ENCODE measurements at places on chromosomes 4 and X.

DNA sequence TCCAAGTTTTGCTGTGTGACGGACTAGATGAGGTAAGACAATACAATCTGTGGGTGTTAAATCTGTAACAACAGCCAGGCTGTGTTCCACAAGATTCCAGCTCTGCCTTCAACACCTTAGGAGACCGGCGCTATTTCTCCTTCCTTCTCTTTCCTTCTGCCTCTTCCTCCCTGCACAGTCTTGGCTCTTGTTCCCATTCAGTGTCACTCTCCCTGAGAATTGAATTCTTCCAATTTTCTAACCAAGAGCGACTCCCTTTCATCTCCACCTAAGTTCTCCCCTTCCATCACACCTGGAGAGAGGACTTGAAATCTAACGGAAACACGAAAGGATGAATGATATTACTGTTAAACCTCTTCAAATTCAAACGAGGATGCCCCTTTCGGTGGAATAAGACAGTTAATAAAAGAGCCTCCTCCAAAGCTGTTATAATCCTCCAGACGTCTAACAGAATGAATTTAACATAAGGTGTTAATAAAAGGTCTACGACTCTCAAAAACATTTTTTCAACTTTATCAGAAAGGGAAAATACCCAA, 2.7 kb downstream of the EPHA5 start:
- no peak for DNase-seq

GRCh38 chrX:44775726-44776125, 68.1 kb upstream of the DUSP21 start:
- no peak for DNase-seq

GRCh38 chr4:6888506-6889071, 21.0 kb upstream of the TBC1D14 start:
- DNase-seq, result no peak

- DNase-seq, result no peak
Observed at GRCh38 chr4:10587697-10588096, 96.9 kb downstream of the CLNK start.

GRCh38 chrX:138897621-138898492, 186.3 kb upstream of the FGF13 start:
- DNase-seq, result no peak

- no peak for DNase-seq
Observed at GRCh38 chrX:103343105-103343504, 13.1 kb downstream of the TCEAL7 start.

GRCh38 chr4:34723605-34724004, 1520.7 kb downstream of the ARAP2 start:
- DNase-seq, result no peak

DNA sequence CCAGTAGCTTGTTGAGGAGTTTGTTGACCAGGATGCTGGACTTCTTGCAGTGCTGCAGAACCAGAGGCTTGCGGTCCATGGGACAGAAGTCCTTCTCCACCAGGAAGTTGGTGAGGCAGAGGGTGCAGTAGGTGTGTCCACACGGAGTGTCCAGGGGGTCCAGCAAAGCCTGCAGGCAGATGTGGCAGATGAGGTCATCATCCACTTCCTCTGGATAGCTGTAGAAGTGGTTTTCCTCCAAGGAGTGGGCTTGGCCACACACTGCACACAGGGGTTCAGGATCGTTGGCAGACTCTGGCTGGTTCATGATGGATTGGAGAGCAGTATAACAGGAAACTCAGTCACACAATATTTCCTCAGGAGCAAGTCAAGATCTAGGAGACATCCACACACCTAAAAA, 17.6 kb downstream of the LNX1 start:
- no peak for DNase-seq

DNA sequence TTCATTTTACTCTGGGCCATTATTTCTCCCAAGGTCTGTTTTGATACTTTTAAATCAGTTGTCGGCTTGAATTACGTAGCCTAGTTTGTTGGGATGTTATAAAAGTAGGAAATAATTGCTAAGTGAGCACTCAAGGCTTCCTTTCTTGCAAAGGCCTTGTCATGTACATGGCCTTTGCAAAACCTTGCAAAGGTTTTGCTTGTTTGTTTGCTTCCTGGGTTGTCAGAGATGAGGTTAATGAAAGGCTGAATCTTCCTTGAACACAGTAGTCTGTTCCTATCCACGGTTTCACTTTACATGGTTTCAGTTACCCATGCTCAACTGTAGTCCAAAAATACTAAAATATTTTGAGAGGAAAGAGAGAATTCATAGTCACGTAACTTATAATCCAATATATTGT, 113.5 kb downstream of the NAA11 start:
- DNase-seq, result no peak

DNA sequence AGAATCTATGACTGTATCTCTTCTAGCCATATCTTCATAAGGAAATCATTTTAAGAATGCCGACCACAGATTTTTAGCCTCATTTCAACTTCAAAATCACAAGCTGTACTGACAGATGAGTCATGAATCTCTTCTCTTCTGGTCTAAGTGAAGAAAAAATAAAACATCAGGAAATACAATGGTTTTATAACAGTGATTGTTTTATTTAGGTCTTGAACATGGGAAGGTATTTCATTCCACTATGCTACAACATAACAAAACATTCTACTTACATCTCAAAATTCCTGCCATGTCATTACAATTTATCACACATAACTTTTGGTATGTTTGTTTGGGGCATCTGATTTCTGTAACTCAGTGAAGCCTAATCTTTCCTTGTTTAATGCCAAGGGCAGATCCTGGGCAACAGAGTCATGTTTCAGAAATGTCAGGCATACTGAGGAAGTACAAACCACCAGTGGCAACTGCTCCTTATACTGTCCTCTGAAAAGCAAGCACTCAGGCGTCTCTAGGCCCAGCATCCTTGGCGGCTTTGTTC, 325.0 kb downstream of the PDHA2 start:
- no peak for DNase-seq

DNA sequence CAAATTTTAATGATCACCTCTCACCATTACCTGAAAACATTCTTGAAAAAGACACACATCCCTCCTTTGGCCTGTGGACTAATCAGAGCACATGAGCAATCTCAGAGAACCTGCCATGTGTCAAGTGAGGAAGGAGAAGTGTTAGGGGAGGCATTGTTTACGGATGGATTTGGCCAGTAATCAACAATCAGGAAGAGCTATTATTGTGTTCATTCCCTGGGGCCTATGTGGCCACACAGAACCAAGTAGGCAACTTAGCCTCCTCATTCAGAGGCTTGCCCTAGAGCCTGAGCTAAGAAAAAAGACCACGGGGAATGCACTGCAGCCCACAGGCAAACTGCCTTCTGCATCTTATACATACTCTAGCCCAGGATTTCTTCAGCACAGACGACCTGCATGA, 40.6 kb upstream of the DOCK11 start:
- no peak for DNase-seq

- no peak for DNase-seq
Observed at GRCh38 chr4:48778431-48779094, 1.5 kb downstream of the FRYL start.

- no peak for DNase-seq
Observed at GRCh38 chrX:65148232-65148631, 172.0 kb upstream of the ZC4H2 start.

- DNase-seq, result no peak
Observed at GRCh38 chr4:125062115-125063050, 252.4 kb upstream of the FAT4 start.

- DNase-seq, result no peak
Observed at GRCh38 chrX:56729152-56729850, at the start of gene NBDY. Gene NBDY (plus strand): TSS chrX:56729243. CDS start chrX:56729354, 111 bp downstream.

DNA sequence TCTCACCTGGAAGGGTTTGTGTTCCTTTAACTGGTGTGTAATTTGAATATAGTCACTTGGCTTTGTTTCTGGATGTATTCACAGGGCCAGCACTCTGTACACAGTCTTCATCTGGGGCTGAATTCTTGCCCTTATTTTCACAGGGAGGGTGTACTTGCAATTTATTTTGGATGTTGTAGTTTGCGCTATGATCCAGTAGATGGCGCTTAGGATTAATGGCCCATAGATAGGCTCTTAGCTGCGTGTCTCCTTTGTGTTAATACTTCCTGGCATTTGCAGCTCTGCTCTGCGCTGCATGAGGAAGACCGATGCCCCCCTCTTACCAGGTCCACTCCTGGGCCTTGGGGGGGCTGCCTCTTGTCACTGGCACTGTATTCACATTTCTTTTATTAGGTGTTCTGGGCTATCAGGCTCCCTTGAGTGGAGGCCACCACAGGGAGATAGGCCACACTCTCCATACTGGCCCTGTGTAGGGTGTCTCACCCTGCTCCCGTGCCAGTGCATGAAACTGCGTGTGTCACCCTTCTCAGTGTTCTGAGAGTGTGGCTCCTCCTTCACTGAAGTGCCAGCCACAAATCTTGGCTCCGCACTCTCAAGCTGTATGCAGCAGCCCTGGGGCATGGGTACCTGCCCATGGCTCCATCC, 562.2 kb downstream of the ZIC3 start:
- no peak for DNase-seq

- no peak for DNase-seq
Observed at GRCh38 chr4:139017861-139018260, 2.3 kb downstream of the NOCT start.

DNA sequence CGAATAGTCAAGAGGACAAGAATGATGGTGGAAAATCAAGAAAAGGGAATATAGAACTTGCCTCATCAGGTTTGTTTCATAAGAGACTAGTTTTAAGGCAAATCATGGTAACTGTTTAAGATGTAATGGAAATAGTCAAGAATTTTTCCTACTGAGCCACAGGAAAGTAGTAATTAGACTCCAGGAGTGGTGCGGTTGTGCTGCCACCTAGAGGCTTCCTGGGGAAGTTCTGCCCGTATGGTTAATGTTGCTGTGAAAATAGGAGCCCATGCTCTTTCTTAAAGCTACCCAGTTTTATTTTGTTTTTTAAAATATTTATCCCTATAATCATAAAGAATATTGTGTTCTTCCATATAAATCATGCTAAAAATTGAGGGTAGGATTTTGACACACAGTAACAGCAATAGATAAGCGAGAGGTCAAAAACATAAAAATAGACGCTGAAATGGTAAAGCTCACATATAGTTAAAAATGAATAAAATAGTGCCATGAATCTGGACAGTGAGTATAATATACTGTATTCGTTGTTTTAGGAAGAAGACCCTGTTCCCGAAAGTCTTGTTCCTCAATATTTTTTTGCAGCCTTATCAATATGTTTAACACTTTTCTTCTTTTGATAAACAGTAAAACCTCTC, 87.0 kb downstream of the PHOX2B start:
- DNase-seq, result no peak

- DNase-seq, result no peak
Observed at GRCh38 chrX:23745786-23746185, 2.7 kb upstream of the ACOT9 start.

- DNase-seq, result no peak
Observed at GRCh38 chr4:6221851-6222760, 21.8 kb upstream of the JAKMIP1 start.

GRCh38 chrX:129714581-129714980, 24.2 kb upstream of the XPNPEP2 start:
- DNase-seq, result no peak

DNA sequence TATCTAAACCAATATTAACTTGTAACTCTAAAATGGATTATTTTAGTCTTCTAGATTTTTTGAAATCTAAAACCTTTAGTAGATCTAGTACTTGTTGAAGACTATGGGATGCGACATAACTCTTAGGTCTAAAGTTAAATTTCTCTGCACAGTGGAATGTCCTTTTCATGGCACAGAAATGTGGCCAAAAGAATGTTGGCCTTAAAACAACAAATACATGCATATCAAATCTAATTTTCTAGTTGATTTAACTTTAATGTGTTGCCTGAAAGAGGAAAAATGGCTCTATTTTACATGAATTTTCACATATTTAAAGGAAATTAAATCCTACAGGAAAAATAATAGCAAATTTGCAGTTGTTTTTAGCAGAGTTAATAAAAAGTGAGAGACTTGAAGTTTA, 30.3 kb downstream of the NFKB1 start:
- DNase-seq, result no peak

DNA sequence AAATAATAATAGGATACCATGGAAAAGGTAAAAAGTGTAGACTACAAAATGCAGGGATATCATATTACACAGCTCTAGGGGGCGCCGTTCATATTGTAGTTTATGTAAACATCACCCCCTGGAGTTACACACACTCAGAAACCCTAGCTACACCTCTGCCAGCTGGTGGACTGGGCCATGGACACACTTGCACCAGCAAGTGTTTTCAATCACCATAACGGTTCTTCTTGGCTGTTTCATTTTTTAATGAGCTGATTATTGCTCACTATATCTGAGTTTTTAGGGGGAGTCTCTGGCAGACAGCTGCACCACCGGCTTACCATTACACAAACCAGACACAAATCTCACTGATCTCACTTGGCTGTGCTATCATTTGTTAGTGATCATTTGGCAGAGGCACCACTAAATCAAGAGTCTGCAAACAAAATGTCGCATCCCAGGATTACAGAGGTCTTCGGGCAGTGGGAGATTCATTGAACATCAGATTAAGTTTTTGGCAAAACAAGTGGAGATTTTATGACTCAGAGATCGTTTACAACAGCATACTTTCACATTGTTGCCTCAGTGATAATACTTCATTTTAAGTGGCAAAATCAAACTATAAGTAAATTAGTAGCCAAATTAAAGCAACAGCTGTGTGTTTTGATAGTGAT, 185.7 kb downstream of the UNC5C start:
- DNase-seq, result no peak

DNA sequence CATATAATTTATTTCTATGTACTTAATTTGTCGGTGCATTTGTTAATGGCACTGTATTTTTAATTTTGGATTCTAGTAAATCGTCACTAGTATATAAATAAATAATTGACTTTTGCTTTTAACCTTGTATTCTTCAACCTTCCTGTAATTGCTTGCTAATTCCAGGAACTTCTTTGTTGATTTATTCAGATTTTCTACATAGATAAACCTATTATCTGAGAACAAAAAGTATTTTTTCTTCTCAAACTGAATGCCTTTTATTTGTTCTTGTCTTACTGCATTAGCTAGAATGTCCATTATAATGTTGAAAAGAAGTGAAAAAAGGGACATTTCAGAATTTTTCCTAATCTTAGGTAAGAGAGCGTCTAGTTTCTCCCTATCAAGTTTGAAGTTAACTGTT, 839.1 kb downstream of the SH3BGRL start:
- DNase-seq, result no peak

All from activated CD8-positive, alpha-beta memory T cell treated with anti-CD3 and anti-CD28 coated beads for 4 hours (primary cell).